ENCODE measurements at places on chromosomes 2 and 18.

DNA sequence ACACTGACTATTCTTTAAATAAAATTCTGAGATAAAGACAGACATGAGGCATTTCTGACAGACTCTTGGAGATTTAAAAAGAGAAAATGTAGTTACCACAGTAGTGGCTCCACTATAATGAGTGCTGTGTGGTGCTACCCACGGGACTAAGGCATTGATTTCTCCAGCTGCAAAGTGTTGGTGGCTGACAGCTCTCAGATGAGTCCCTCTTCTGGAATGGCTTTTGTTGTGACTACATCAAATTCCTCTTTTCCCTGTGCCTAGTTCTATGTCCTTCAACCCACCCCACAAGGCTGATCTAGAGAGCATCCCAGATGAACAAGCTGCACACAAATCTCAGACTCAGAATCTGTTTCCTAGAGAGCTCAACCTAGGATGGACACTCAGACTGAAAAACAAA, 884.8 kb upstream of the ZEB2 start:
- no peak for DNase-seq

GRCh38 chr2:73494031-73494430, 108.4 kb downstream of the ALMS1 start:
- DNase-seq: no peak

DNA sequence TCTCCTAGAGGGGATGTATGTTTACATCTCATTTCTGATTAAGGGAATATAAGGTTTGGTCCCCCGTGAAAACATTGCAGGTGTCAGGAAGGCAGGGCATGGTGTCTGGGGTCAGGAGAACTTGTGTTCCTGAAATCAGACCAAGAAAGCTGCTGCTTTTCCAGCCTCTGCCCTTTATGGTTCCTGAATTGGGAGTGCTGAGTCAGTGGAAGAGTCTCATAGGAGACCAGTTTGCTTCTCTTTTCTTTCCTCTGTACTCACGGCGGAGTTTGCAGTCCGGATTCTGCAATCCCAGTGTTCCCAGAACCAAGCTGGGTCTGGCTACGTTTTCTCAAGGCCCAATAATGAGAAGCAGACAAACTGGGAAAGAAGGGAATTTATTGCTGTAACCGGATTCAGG, 5.1 kb upstream of the MARCO start:
- DNase-seq: no peak

- no peak for DNase-seq
Measured at GRCh38 chr2:218125626-218126080, at the start of gene CXCR2. CXCR2 (plus strand) TSS chr2:218126028; CDS start chr2:218134802, 8,774 bp downstream.

- DNase-seq: no peak
Measured at GRCh38 chr2:156800065-156800653, 364.0 kb downstream of the GPD2 start.

- no peak for DNase-seq
Measured at GRCh38 chr2:48914477-48915089, 159.1 kb upstream of the LHCGR start.

DNA sequence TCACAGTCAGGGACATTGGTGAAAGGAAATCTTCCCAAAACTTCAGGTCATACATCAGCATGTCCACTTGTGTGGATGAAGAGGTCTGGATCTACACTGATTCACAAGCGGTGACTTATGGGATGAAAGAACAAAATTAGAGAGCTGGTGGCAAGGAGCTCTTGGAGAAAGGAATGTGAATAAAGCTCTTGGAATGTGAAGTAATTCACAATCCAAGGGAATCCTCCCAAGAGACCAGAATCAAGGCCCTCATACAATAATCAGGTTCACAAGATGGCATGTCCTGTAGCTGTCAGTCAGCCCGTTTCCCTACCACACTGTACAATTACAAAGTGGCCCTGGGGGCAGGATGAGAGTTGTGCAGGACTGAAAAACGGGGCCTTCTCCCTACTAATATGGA, 96.2 kb downstream of the MRPS9 start:
- DNase-seq: no peak

- DNase-seq: no peak
Measured at GRCh38 chr18:34767601-34768027, 57.5 kb downstream of the DTNA start.

GRCh38 chr2:194750926-194751325, 906.1 kb upstream of the SLC39A10 start:
- DNase-seq: no peak

GRCh38 chr18:63339920-63340484, 20.4 kb upstream of the BCL2 start:
- DNase-seq: no peak

DNA sequence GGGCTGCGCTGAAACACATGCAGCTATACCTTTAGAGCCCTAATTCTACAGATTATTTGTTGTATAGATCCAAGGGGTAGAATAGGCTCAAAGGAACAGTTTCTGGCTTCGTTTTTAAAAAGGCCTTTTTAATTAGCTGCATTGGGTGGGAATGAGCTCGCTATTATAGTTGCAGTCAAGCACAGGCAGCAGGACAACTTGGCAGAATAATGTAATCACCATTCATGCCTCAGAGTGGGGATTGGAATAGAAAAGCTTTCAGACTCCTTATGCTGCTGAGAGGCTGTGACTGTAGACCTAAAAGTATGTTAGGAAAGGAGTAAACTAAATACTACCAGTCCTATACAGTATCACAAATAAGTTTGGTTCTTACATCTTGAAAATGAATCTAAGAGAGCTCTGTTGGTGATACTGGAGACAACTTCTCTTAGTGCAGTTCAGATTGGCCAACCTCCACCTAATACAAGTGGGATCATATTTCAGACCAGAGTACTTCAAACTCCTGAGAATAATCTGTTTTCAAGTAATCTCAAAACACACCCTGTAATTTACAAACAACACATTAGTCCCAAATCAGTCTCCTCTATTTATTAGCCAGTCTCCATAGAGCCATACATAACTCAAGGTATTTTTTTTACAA, 121.4 kb downstream of the ANTXR1 start:
- DNase-seq: no peak

DNA sequence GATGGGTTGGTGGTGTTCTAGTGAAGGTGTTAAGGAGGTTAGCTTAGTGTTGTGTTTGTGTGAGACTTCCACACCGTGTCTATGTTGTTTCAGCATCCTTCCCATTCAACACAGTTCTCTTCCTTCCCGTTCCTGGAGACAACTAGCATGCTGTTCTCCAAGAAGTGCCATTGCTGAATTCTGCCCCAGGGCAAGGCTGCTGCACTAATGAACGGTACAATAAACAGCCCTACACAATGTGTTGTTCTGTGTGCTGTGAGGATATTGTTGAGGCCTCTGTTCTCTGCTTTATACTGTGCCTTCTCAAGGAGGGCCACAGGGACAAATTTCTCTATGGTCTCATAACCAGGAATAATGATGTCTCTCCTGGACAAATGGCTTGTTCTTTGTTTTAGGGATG, 39.8 kb upstream of the ZEB2 start:
- DNase-seq: no peak

DNA sequence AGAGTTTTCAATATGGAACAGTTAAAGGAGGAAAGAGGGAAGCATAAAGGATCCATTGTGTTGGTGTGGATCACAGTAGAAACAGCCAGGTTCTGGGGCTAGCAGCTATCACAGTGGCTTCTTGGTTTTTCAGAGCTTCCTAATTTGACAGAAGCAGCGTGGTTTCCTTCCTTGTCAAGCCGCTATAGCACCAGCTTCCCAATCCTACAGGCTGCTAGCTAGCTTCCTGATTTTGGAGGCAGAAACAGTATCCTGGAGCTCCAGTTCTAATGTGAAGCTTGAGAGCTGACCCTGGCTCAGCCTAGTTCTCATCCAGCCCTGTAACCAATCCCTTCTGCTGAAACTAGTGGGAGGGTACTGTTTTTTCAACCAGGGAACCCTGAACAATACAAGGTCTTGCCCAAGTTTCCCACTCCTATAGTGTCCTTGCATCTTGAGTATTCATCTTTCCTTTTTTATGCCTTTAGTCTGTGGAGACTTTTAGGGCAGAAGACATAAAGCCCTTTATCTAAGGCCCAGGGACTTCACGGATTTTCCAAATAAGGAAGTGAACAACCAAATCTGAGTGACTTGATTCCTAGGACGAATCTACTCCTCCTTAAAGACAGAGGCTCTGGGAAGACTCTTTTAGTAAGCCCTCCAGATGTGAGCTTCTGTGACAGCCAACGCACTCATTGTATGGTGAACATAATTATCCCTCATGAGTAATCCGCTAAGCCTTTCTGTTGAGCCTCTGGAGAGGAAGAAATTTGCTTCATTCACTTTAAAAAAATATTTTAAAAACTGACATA, 33.8 kb downstream of the CCDC93 start:
- DNase-seq: no peak

DNA sequence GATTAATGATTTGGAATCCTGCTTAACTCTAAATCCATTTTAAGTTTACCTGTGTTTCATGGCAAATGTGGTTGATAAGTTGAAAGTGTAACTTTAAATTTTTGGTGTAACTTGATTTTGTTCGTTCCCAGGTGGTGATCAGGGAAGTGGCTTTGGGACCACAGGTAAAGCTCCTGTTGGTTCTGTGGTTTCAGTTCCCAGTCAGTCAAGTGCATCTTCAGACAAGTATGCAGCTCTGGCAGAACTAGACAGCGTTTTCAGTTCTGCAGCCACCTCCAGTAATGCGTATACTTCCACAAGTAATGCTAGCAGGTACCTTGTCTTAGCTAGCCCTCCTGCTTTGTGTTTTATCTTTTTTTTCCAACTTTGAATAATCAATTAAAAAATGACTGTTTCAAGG, 62.8 kb downstream of the AGFG1 start:
- DNase-seq: no peak

- no peak for DNase-seq
Measured at GRCh38 chr2:207787017-207787416, 17.3 kb upstream of the FZD5 start.

GRCh38 chr18:70385474-70385873, 96.6 kb downstream of the SOCS6 start:
- DNase-seq: no peak

DNA sequence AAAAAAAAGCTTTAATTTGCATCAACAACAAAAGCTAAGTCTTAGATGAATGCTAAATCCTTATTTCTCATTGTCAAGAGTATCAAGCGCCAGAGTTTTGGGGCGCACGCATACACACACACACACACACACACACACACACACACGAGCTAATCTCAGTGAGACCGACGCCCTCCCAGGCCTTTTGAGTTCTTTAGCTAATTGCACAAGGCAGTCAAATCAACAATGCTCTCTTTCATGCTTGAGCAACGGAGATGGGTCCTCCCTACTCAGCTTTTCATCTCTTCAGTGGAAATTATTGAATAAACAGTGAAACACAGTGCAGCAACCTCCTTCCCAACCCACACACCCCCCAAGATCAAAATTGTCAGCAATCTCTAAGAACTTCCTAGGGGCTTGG, 19.2 kb downstream of the GKN1 start:
- no peak for DNase-seq

- DNase-seq: no peak
Measured at GRCh38 chr2:110807522-110807921, 75.1 kb downstream of the ACOXL start.

- no peak for DNase-seq
Measured at GRCh38 chr18:36934884-36935283, 106.0 kb downstream of the KIAA1328 start.

- DNase-seq: no peak
Measured at GRCh38 chr2:190441564-190441963, 33.4 kb downstream of the MFSD6 start.

- peak; percentile 64 for DNase-seq
Measured at GRCh38 chr2:241110607-241111439, 8.7 kb upstream of the MTERF4 start.

- no peak for DNase-seq
Measured at GRCh38 chr2:197254776-197255530, 55.6 kb downstream of the ANKRD44 start.

DNA sequence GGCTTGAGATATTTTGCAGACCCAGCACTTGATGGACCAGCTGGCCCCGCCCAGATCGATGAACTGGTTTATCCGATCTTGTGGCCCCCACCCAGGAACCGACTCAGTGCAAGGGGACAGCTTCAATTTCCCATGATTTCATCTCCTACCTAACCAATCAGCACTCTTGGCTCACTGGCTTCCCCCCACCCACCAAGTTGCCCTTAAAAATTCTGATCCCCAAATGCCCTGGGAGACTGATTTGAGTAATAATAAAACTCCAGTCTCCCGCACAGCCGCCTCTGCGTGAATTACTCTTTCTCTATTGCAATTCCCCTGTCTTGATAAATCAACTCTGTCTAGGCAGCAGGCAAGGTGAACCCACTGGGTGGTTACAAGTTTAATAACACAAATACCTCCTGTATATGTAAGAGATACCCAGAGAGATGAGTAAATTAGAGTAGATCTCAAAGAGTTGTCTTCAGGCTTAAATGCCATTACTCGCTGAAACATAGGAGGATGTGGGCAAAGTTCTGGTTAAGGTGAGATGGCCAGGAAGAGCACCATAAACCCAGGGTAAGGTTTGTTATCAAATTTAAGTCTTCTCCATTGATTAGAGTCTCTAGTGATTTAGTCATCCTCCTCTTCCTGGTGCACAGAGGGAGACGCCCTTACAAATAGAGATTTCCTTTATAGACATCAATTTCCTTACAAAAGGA, 222.8 kb downstream of the ARL4C start:
- no peak for DNase-seq

DNA sequence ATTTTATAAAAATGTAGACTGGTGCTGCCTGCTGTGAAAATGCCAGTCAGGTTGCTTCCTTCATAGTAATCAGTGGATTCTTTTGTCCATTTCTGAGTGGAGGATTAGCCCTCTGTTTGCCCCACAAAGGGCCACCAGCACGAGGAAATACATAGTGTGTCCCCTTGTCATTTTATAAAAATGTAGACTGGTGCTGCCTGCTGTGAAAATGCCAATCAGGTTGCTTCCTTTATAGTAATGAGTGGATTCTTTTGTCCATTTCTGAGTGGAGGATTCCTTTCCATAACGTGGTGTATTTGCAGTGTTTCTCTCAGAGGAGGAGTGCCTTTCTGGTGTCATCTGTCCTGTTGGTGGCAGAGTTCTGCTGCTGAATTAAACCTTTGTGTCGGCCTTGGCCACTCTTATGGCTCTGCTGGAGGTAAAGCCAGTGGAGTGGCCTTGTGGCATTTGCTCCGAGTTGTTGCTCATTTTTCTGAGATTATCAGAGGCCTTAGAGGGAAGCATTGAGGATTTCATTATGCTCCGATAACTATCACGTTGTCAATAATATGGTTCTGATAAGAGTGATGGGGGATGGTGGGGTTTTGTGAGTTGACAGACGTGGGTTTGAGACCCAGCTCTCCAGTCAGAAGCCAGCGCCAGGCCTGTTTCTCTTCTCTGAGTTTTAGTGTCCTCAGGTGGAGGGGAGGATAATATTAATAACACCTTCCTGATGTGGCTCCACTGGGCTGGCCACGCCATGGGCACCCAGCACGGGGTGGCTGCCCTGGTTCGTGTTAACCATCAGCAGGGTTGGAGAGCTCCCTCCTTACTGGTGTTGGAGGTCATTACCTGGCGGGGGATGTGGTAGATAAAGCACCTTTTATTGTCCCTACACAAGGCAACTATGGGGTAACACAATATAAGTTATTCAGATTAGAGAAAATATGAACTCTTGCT, 96.6 kb downstream of the NEDD4L start:
- no peak for DNase-seq

GRCh38 chr18:76553715-76554546, 58.9 kb upstream of the ZNF516 start:
- no peak for DNase-seq

- no peak for DNase-seq
Measured at GRCh38 chr2:232463701-232464543, 8.0 kb downstream of the ALPI start.

GRCh38 chr2:37523814-37524362, 147.6 kb downstream of the CDC42EP3 start:
- peak; percentile 78 for DNase-seq

GRCh38 chr2:96547731-96548171, 11.2 kb downstream of the ARID5A start:
- DNase-seq: no peak

GRCh38 chr2:218995972-218996711, 2.9 kb upstream of the CRYBA2 start:
- peak; percentile 72 for DNase-seq
